Left kidney (tissue), 8 donors: ENCODE measurements at places on chromosomes 11 and 22. TPM values are rescaled to one million over a fixed set of nuclear protein-coding genes. Genes with fewer than 3 reads are reported as not detected.

- DNase-seq = no peak
Measured at GRCh38 chr11:67640021-67640757, 626 bp upstream of the TBX10 start.

DNA sequence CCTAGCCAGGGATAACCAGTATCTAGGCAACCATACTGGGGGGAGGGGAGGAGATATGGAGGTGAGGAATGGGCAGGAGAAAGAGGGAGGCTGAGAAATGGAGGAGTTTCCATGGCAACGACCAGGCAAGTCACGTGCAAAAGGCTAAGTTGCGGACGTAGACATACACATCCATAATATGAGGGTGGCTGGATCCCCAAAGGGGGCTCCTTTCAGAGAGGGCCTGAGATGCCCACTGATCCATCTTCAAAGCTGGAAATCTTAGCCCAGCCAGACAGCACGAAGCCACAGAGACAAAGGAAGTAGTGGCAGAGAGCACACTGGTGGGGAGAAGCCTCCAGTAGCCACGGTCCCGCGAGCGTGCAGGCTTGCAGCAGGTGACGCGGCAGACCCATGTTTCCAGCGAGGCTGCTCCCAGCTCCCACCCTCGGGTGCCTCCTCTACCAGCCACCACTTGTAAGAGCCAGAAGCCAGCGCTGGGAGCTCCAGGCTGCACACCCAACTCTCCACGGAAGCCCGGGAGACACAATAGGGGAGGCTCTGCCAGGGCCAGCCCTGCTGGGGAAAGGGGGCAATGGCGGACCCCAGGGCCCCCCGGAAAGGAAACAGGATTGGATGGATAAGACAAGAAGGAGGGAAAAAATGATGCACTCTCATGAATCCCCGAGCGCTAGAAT lies 938 bp downstream of the FXYD6 start:
- no peak for DNase-seq

DNA sequence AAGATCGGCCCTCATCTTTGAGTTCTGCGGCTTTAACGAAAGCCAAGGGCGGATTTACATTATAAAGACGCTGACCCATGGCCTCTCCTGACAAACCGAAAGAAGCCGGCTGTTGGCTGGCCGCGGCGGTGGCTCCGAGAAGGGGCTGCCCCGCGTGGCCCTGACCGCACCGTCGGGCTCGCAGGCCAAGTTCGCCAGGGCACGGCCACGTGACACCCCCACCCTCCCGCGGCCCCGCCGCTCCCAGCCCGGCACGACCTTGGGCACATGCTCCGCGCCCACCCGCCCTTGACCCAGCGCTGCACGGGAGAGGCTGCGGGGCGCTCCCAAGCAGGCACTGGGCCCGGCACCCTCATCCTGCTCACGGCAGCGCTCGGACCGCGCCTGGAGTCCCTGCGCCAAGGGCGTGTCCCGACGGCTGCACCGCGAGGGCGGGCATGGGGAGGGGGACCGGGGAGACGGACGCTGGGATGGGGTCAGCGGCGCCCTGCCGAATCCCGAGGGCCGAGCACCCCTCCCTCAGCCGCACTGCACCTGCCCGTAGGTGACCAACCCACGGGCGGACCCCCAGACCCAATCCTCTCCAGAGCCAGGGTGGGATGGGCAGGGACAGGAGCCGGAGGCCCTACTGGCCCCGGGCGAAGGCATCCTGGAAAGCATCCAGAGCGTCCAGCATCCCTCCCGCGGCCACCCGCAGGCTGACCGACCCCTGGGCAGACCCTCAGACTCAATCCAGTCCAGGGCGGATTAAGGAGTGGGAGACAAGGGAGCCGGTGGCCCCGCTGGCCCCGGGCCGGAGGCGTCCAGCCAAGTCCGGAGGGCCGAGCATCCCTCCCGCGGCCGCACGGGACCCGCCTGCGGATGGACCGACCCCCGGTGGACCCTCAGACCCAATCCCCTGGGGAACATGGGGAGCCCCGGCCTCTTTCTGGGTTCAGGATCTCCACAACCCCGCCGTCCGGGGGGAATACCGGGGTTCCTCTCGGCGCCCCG lies 759 bp downstream of the CPT1A start:
- no peak for DNase-seq

GRCh38 chr22:49882519-49883293 lies 29.1 kb downstream of the ZBED4 start:
- no peak for DNase-seq

MPZL2 gene
- 28.3 TPM for polyA plus RNA-seq

GRCh38 chr11:35139722-35140282 lies 831 bp downstream of the CD44 start:
- DNase-seq = no peak

- DNase-seq = no peak
Measured at GRCh38 chr11:26729284-26729683, 7.4 kb upstream of the SLC5A12 start.
